ENCODE measurements at places on chromosomes 4 and X.

- H3K27me3 ChIP-seq: no peaks in the 10 kb centered on the region
- no peak for DNase-seq
- H3K4me3 ChIP-seq: no peak overlapping the region
- H3K27ac ChIP-seq: no peak overlapping the region
- H3K36me3 ChIP-seq: no peaks in the 10 kb centered on the region
Measured at GRCh38 chr4:90181644-90182043, 54.5 kb downstream of the CCSER1 start.

GRCh38 chr4:56286763-56287162 lies 100.5 kb downstream of the AASDH start:
- no peaks in the 10 kb centered on the region for H3K4me1 ChIP-seq

- H3K36me3 ChIP-seq: peaks cover 15% of the 10 kb centered on the region
- H3K4me1 ChIP-seq: peaks cover 9% of the 10 kb centered on the region
- no peak for DNase-seq
- H3K27me3 ChIP-seq: no peaks in the 10 kb centered on the region
- H3K27ac ChIP-seq: no peak overlapping the region
- no peak overlapping the region for H3K4me3 ChIP-seq
Measured at GRCh38 chr4:98399915-98400314, 138.7 kb downstream of the RAP1GDS1 start.

GRCh38 chrX:42496239-42496638 lies 281.7 kb downstream of the PPP1R2C start:
- no peaks in the 10 kb centered on the region for H3K27me3 ChIP-seq
- no peaks in the 10 kb centered on the region for H3K4me1 ChIP-seq
- no peak overlapping the region for H3K4me3 ChIP-seq

- H3K36me3 ChIP-seq: 0 out of 2 replicates have a peak, but pooled peaks cover 4% of the 10 kb centered on the region
- DNase-seq: no peak
- H3K27ac ChIP-seq: no peak overlapping the region
Measured at GRCh38 chr4:47747846-47748494, 89.9 kb downstream of the CORIN start.

DNA sequence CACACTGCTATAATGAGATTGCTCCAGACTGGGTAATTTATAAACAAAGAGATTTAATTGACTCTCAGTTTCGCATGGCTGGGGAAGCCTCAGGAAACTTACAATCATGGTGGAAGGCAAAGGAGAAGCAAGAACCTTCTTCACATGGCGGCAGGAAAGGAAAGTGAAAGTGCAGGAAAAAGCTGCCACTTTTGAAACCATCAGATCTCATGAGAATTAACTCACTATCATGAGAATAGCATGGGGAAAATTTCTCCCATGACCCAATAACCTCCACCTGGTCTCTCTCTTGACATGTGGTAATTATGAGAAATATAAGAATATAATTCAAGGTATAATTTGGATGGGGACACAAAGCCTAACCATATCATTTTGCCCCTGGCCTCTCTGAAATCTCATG lies 884.2 kb downstream of the GLUD2 start:
- H3K4me1 ChIP-seq: no peaks in the 10 kb centered on the region
- no peaks in the 10 kb centered on the region for H3K36me3 ChIP-seq
- H3K4me3 ChIP-seq: no peak overlapping the region
- DNase-seq: no peak
- H3K27me3 ChIP-seq: no peaks in the 10 kb centered on the region
- H3K27ac ChIP-seq: no peak overlapping the region

- peaks cover 11% of the 10 kb centered on the region for H3K36me3 ChIP-seq
- no peak overlapping the region for H3K4me3 ChIP-seq
- H3K27ac ChIP-seq: no peak overlapping the region
- no peaks in the 10 kb centered on the region for H3K4me1 ChIP-seq
- no peak for DNase-seq
Measured at GRCh38 chrX:16754019-16754418, 32.2 kb upstream of the TXLNG start.

DNA sequence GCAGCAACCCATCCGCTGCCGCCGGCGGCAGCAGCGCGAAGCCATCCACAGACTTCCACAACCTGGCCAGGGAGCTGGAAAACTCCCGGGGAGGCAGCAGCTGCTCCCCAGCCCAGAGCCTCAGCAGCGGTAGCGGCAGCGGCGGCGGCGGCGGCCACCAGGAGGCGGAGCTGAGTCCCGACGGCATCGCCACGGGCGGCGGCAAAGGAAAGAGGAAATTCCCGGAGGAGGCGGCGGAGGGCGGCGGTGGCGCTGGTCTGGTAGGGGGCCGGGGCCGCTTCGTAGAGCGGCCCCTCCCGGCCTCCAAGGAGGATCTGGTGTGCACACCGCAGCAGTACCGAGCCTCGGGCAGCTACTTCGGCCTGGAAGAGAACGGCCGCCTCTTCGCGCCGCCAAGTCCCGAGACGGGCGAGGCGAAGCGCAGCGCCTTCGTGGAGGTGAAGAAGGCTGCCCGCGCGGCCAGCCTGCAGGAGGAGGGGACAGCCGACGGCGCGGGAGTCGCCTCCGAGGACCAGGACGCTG lies 4.9 kb downstream of the PRDM8 start:
- H3K27ac ChIP-seq: no peak overlapping the region
- no peaks in the 10 kb centered on the region for H3K36me3 ChIP-seq
- no peak for DNase-seq
- H3K4me1 ChIP-seq: no peaks in the 10 kb centered on the region
- no peak overlapping the region for H3K4me3 ChIP-seq

DNA sequence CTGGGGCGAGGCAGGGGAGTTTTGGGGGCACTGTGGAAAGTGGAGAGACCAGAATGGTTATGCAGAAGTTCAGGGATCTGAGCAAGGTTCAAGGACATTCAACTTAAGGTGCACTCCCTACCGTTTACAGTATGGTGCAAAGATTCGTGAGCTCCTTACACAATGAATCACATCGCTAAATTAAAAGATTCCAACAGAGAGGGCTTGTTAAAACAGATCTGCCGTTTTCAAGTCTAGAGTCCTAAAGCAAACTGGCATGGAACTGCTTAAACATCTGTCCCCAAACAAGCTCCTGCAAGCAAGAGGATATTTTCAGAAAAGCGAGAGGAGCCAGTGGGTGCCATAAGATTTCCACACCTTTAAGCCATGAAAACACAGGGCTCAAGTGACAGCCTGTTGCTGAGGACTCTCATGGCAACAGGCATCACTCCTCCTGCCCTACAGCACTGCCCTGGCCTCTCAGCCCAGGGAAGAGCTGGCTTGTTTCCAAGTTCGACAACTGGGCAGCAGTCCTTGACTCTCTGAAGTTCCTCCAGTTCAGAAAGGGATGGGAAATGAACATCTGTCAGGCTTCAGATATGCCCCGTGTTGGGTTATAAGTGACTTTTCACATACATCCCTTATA lies 10.0 kb downstream of the FAM184B start:
- DNase-seq: no peak
- no peaks in the 10 kb centered on the region for H3K27me3 ChIP-seq
- H3K4me3 ChIP-seq: no peak overlapping the region
- H3K27ac ChIP-seq: no peak overlapping the region
- H3K36me3 ChIP-seq: no peaks in the 10 kb centered on the region

DNA sequence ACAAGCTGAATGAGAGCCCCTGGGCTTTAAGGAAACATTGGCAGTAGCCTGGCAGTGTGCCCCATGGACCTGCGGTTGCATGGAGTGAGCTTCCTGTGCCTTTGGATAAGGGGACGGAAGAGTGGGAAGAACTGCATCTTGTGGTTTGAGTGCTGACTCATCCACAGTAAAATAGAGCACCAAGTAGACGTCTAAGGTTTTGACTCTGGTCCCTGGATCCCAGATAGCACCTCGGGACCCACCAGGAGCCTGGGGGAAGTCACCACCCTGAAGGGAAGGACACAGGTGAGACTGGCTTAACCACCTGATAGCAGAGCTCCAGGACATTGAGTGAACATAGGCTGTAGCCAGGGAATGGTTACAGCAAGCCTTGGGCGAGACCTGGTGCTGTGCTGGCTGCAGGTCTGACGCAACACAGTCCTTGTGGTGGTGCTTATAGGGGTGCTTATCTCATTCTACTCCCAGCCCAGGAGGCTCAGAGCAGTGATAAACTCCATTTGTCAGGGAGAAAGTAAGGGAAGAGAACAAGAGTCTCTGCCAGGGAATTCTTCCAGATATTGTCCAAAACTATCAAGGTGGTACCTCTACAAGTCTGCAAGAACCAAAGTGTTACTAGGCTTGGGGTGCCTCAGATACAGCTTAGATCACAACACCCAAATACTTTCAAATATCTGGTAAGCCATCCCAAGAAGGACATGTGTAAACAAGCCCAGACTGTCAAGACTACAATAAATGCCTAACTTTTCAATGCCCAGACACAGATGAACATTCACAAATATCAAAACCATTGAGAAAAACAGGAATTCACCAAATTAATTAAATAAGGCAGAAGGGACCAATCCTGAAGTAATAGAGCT lies 123.6 kb upstream of the TET2 start:
- no peak overlapping the region for H3K27ac ChIP-seq
- no peak for DNase-seq
- H3K4me3 ChIP-seq: no peak overlapping the region
- no peaks in the 10 kb centered on the region for H3K4me1 ChIP-seq
- no peaks in the 10 kb centered on the region for H3K36me3 ChIP-seq

DNA sequence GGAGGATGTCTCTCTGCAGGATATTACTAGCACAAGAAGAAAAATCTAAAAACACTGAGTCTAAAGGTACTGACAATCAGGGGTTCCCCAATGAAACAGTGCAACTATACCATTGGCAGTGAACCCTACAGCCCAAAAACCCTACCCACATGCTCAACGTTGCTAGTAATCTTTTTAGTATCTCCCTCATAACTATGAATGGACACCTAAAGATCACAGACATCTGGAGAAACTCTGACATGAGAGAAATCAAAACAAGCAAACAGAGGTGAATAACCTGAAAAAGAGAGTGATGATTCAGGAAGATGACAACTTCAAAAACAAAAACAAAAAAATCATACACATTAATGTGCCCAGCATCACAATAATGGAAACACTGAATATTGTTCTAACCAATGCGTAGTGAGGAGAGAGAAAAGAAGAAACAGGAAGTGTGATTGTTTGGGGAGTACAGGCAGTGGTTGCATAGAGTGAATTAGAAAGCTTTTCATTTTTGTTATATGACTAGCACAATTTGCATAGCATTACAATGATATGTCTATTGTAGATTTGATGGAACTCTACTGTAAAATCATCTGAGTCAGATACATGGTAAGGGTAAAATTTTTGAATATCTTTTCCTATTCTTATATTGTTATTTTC lies 78.9 kb upstream of the FMR1 start:
- H3K27me3 ChIP-seq: no peaks in the 10 kb centered on the region
- no peaks in the 10 kb centered on the region for H3K36me3 ChIP-seq
- no peak for DNase-seq
- H3K4me3 ChIP-seq: no peak overlapping the region

GRCh38 chr4:79272126-79272525 lies 53.7 kb downstream of the NAA11 start:
- no peaks in the 10 kb centered on the region for H3K36me3 ChIP-seq
- H3K27me3 ChIP-seq: no peaks in the 10 kb centered on the region

DNA sequence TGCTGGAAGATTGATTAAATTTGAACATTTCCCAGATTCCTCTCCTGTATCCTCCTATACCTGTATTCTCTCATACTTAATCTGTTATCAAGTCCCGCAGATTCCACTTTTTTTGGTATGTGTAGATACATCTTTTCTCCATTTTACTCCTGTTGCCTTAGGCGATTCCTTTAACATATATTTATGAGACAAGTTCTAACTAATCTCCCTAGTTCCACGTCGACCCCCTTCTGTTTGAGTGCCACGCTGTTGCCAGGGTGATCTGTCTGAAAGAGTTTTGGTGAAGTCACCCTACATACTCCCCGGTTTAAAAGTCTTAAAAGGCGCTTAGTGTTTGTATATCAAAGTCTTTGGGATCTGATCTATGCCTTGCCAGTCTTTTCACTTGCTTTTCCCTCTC lies 2.4 kb downstream of the HNRNPH2 start:
- H3K4me3 ChIP-seq: no peak overlapping the region
- H3K27ac ChIP-seq: no peak overlapping the region
- no peak for DNase-seq
- no peaks in the 10 kb centered on the region for H3K36me3 ChIP-seq

GRCh38 chrX:40062525-40063155 lies 35.1 kb downstream of the BCOR start:
- H3K4me1 ChIP-seq: no peaks in the 10 kb centered on the region
- no peak overlapping the region for H3K4me3 ChIP-seq
- H3K36me3 ChIP-seq: 0 out of 2 replicates have a peak, but pooled peaks cover 2% of the 10 kb centered on the region
- H3K27me3 ChIP-seq: no peaks in the 10 kb centered on the region

DNA sequence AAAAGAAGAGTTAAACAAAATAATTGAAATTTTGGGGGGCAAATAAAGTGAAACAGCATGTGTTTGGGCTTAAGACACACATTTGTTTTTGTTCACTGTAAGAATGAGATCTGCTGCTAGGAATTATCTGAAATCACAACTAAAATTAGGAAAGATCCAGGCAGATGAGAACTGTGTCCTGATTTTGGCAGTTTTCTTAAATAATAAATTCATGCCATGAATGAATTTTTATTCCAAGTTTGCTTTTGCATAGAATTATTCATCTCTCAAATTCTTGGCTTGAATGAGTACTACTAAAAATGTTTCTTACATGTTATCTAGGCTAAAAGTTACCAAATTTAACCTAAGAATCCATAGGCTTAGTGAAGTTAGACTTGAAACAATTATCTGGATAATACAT lies 321.7 kb downstream of the ANK2 start:
- no peaks in the 10 kb centered on the region for H3K4me1 ChIP-seq
- H3K27me3 ChIP-seq: no peaks in the 10 kb centered on the region
- DNase-seq: no peak
- no peak overlapping the region for H3K27ac ChIP-seq
- no peaks in the 10 kb centered on the region for H3K36me3 ChIP-seq
- H3K4me3 ChIP-seq: no peak overlapping the region

- no peak overlapping the region for H3K4me3 ChIP-seq
- H3K27ac ChIP-seq: no peak overlapping the region
- H3K27me3 ChIP-seq: no peaks in the 10 kb centered on the region
Measured at GRCh38 chrX:139429913-139430312, 100.6 kb upstream of the F9 start.

GRCh38 chrX:110087485-110088356 lies 84.8 kb downstream of the TMEM164 start:
- no peak overlapping the region for H3K27ac ChIP-seq
- no peak overlapping the region for H3K4me3 ChIP-seq
- peaks cover 28% of the 10 kb centered on the region for H3K4me1 ChIP-seq
- H3K27me3 ChIP-seq: no peaks in the 10 kb centered on the region

GRCh38 chrX:1528186-1528883 lies 8.7 kb downstream of the P2RY8 start:
- H3K4me1 ChIP-seq: peaks cover 6% of the 10 kb centered on the region
- no peaks in the 10 kb centered on the region for H3K27me3 ChIP-seq
- H3K4me3 ChIP-seq: no peak overlapping the region

- no peak overlapping the region for H3K27ac ChIP-seq
- no peaks in the 10 kb centered on the region for H3K36me3 ChIP-seq
- DNase-seq: no peak
- H3K4me3 ChIP-seq: no peak overlapping the region
Measured at GRCh38 chr4:37224854-37225253, 19.7 kb upstream of the NWD2 start.

- no peaks in the 10 kb centered on the region for H3K4me1 ChIP-seq
- H3K36me3 ChIP-seq: no peaks in the 10 kb centered on the region
Measured at GRCh38 chrX:100976211-100976610, 6.7 kb downstream of the ARL13A start.

All from Karpas-422 (cell line).